ENCODE measurements at places on chromosomes 13 and 19.
A peak's percentile ranks its signal among the peaks of the same experiment; 100 is the strongest.

- DNase-seq = no peak
Measured at GRCh38 chr13:97921176-97921816, 32.2 kb upstream of the IPO5 start.

DNA sequence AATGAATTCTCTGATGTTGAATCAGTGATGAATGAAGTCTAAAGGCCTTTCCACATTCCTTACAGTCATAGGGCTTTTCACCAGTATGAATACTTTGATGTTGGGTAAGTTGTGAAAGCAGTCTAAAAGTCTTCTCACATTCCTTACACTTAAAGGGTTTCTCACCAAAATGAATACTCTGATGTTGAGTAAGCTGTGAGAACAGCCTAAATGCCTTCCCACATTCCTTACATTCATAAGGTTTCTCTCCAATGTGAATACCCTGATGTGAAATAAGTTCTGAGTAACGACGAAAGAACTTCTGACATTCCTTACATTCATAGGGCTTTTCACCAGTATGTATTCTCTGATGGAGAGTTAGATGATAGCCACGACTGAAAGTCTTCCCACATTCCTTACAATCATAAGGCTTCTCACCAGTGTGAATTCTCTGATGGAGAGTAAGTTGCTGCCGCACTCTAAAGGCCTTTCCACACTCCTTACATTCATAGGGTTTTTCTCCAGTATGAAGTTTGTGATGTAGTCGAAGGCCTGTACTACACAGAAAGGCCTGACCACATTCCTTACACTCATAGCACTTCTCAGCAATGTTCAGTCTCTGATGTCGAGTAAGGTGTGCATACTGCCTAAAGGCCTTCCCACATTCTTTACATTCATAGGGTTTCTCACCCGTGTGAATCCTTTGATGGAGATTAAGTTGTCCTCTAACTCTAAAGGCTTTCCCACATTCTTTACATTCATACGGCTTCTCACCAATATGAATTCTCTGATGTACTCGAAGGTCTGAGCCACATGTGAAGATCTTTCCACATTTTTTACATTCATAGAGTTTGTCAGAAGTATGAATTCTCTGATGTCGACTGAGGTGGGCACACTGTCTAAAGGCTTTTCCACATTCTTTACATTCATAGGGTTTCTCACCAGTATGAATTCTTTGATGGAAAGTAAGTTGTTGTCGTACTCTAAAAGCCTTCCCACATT lies 19.9 kb downstream of the ZFP30 start:
- DNase-seq = no peak

GRCh38 chr13:20711301-20712044 lies 8.0 kb downstream of the IL17D start:
- peak; percentile 79 for DNase-seq

DNA sequence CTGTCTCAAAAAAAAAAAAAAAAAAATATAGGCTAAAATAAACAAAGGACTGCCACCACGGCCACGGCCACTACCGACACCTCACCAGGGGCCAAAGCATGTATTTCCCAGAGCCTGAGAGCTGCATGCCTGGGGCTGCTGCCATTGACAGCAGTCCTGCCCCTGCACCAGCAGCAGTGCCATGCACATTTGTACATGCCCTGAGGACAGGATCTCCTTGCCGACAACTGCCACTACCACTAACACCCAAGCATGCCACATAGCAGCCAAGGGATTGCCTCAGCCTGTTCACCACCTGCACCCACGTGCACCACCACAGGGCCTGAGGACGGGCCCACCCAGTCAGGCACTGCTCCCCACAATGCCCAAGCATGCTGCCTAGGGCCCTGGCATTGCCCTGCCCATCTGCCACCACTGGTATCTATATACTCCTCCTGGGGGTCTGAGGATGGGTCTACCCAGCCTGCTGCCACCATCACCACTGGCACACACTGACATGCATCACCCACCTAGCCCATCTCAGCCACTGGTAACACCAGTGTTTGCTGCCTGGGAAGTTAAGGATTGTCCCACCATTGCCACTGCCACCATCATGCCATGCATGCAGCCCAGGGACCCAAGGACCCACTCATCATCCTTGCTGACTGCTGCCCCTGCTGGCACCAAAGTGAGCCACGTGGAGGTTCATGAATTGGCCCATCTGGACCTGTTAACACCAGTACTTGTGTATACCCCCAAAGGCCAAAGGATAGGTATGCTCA lies 10.6 kb upstream of the NUP62 start:
- DNase-seq = no peak

DNA sequence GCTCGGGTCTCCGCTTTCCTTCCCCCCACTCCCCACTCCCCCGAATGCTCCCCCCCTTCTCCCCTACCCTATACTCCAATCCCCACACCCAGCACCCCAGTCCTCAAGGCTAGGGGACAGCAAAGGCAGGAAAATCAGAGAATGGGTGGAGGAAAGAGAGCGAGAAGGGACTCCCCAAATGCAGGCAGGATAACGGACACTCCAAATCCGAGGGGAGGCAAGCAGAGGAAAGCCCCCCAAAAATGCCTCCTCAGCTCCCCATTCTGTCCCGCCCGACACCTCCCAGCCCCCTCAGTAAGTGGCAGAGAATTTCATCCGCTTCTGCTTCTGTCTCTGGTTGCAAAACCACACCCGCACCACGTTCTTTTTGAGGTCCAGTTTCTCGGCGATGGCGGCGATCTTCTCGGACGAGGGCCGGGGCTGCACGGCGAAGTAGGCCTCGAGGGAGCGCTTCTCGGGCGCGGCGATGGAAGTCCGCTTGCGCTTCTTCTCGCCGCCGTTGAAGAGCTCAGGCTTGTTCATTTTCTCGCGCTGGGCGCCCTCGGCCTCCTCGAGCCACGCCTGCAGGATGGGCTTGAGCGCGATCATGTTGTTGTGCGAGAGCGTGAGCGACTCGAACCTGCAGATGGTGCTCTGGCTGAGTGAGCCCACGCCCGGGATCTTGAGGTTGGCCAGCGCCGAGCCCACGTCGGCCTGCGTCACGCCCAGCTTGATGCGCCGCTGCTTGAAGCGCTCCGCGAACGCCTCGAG lies 2.1 kb downstream of the POU4F1 start:
- DNase-seq = peak; percentile 46

- DNase-seq = no peak
Measured at GRCh38 chr19:49907745-49908446, 11.2 kb upstream of the IL4I1 start.

DNA sequence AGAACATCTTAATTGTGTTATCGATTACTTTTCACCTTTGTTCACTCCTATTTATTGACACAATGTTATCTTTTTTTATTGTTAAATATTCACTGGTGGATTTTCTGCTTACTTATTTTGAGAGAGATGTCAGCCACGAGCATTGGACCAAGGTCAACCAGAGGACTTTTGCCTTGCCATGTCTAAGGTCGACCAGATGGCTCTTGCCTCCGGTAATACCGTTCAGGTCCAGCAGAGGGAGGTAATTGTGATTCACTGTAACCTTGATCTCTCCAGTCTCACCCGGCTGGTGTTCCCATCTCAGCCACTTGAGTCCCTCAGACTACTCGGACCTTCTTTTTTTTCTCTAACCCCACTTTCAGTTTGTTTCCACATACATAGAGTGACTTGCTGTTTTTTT lies 1438.1 kb downstream of the UQCRFS1 start:
- DNase-seq = peak; percentile 36

DNA sequence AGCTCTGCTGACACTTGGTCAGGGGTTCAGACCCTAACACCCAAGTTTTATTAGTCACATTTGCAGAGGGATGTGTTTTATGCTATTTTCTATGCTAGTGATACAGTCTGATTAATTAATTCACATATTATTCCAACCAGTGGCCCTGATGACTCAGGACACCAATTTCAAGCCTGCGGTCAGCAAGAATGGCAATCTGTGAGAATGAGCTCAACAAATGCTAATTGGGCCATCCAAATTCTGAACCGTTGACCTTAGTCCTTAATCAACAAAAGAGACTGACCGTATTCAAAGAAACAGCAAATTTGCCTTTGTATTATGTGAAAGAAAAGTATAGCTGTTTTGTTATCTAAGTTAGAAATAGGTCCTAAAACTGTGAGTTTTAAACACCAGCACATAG lies 9.6 kb upstream of the KL start:
- DNase-seq = no peak

DNA sequence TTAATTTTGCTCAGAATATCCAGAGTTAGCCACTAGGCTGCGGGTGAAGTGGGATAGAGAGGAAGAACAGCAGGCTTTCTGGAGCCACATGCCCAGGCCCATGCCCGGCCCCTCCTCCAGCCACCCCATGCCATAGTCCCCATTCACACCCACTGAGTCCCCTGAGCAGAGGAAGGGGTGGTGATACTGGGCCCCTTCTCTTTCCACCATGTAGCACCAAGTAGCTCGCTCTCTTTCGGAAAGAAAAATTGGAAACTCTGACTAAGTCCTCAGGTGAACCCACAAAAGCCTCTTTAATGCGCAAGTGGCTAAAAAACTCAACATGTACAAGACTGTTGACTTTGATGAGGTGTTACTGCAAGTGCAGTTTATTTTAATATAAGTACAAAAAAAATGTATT lies 76.7 kb upstream of the GPR183 start:
- peak; percentile 22 for DNase-seq

DNA sequence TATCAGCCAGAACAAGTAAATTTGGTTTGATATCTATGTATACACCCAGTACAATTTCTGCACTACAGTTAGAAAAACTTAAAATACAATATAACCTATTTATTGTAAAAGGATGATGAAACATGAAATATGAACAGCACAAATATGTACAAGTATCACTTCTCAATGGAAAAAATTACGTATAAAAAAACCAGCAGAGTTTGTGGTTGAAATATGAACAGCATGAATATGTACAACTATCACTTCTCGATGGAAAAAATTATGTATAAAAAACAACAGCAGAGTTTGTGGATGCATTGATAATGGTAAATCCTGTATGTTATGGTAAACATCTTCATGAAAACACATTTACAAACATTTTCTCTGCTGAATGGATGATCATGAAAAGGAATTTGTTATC lies 32.4 kb upstream of the CEACAM21 start:
- no peak for DNase-seq

GRCh38 chr13:29039212-29039611 lies 219.1 kb downstream of the MTUS2 start:
- no peak for DNase-seq

- DNase-seq = no peak
Measured at GRCh38 chr13:109884462-109884861, 98.1 kb upstream of the IRS2 start.

DNA sequence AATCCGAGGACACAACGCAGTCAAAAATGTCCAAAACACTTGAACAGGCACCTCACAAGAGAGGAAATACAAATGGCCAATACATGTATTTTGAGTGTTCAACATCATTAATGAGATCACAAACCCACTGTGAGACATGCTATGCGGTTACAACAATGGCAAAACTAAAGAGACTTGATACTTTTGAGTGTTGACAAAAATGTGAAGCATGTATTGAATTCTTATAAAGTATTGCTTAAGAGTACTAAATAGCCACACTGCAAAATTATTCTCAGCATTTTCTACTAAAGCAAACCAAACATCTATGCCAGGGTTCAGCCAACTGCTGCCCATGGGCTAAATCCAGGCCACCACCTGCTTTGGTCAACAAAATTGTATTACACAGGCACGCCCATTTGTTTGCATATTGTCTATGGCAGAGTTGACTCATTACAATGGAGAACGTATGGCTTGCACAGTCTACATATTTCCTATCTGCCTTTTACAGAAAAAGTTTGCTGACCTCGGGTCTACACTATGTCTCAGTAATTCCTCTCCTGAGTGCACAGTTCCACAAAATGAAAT lies 135.3 kb downstream of the B3GLCT start:
- no peak for DNase-seq

GRCh38 chr13:107462501-107462900 lies 752.8 kb downstream of the LIG4 start:
- DNase-seq = no peak

DNA sequence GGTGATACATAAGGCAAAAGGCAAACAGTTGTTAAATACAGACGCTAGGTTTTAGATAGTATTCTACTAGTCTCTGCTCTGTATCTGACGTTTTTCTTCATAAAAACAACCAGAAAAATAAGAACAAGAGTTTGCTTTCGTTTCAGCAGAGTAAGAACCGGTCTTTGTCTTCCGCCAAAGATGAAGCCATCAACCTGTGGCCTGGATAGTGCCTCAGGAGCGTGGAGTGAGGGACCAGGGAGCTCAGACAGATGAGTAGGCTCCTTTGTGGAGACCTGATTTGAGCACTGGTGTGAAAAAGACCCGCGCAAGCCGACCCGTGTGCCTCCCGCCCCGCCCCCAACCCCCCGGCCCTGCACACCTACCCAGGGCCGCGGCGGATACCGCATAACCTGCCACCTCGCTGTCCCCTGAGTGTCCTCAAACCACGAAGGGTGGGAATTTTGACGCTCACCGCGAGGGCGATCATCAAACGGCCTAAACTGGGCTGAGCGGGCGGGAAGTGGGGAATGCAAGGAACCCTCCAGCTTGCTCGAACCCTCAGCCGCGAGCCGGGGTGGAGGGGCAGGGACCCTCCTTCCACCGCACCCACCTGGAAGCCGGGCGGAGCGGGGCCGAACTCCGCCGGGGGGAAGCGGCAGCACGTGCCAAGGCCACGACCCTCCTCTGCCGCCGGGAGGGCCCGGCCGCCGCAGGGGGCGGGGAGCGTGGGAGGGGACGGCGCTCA lies 866 bp upstream of the LMO7 start:
- DNase-seq = peak; percentile 46

DNA sequence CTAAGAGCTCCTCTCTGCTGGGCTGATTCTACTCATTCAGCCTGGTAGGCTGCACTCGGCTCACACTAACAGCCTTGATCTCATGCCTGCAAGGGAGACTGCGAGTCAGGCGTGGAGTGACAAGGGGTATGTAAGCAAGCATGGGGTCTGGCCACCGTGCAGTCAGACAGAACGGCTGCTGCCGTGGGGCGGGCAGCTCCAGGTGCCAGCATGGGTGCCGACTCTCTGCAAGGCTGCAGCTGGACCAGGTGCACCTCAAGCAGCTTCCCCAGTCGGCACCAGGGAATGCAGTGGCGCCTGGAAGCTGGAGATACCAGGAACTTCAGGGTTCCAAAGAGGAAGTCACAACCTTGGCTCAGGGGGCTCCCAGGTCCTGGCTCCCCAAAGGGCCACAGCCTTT lies 892.3 kb downstream of the OLFM4 start:
- peak; percentile 26 for DNase-seq

DNA sequence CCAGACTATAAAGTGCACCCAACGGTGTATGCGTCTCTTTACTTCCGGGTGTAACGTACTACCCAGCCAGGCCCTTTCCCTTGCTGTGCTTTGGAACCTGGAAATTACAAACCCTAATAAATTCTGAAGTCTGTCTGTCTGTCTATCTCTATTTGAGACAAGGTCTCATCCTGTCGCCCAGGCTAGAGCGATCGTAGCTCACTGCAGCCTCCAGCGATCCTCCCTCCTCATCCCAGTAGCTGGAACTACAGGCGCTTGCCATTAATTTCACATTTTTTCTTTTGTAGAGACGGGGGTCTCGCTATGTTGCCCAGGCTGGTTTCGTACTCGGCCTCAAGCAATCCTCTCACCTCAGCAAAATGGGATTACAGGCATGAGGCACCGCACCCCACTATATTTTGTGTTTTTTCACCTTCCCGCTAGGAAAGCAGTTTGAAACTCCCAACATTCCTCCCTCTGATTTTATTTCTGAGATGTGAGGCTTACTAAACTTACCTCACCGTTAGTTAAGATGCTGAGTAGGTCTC lies 469 bp upstream of the RNF6 start:
- no peak for DNase-seq

Measured in H9 (cell line).